H7 (cell line): ENCODE measurements at places on chromosomes 5 and 9.

- no peak for DNase-seq
Observed at GRCh38 chr5:94885931-94886330, 267.5 kb downstream of the SLF1 start.

GRCh38 chr5:153797484-153797883 is 241.2 kb downstream of the FAM114A2 start:
- no peak for DNase-seq

GRCh38 chr5:157602505-157602904 is 26.9 kb upstream of the ADAM19 start:
- no peak for DNase-seq

DNA sequence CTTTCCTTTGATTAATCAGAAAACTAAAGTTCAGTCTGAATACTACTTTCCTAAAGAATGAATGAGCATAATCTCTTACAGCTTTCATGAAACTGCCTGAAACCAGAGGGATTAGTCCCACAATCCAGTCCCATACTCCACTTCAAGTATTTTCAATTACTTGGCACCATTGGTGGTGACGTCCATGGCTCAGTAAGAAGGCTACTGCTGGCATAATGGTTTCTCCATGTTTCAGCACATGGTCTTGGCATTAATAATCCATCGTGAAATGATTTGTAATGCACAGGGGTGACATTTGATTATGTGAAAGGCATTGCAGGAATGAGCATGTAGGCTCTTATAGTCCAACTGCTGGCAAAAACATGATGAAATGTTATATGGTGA is 23.4 kb downstream of the LIX1 start:
- no peak for DNase-seq

DNA sequence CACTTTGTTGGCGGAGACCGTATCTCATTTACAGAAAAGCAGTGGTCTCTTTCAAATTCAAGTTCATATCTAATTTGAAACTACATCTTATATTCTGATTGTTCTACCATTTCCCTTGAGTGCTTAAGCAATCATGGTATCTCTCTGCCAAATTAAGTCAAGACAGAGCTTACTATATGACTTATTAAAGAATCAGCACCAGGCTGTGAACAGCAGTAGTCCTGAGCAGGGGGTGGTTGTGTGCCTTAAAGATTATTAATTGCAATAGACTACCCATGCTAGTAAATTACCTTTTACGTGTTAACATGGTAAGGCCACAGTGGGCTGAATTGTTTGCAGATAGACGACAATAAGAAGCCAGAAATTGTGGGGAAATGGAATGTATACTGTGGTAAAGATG is 21.5 kb downstream of the SNCAIP start:
- no peak for DNase-seq

- no peak for DNase-seq
Observed at GRCh38 chr5:133116601-133117000, 64.8 kb downstream of the HSPA4 start.

DNA sequence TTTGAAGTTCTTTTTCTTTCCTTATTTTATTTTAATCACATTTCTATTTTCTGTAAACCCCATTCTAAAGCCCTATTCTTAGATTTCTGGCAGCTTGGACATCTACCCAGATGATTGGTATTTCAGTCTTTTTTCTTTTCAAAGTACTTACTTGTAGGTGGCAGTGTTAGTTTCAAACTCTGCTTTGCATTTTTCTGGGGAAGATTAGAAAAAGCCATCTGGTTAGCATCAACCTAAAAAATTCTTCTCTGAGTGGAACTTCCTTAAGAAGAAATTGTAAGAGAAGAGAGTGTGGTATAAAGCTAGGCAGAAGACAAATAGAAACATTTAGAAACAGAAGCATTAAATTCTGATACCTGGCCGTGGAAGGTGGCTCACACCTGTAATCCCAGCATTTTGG is 17.2 kb upstream of the TENT2 start:
- DNase-seq: no peak

- DNase-seq: no peak
Observed at GRCh38 chr9:135655317-135655716, 7.8 kb upstream of the LCN9 start.

GRCh38 chr5:151449839-151450238 is 2.4 kb downstream of the SLC36A1 start:
- DNase-seq: no peak

DNA sequence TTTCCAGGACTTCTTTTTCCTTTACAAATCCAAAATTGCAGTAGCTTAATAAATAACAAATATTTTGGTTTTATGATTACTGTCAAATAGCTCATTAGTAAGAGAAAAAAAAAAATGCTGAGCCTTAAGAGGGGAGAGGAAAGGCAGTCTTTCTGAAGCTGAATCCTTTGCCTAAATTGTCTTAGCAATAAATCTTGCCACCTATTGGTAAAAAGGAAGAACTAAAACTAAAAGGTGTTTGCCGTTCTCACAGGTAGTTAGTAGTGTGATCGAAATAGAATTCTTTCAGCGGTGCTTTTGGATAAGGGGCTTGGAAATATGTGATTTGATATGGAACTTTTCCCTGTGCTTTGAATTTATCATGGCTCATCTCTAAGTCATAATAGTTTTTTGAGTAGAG is 31.2 kb downstream of the PIK3R1 start:
- peak; percentile 43 for DNase-seq

DNA sequence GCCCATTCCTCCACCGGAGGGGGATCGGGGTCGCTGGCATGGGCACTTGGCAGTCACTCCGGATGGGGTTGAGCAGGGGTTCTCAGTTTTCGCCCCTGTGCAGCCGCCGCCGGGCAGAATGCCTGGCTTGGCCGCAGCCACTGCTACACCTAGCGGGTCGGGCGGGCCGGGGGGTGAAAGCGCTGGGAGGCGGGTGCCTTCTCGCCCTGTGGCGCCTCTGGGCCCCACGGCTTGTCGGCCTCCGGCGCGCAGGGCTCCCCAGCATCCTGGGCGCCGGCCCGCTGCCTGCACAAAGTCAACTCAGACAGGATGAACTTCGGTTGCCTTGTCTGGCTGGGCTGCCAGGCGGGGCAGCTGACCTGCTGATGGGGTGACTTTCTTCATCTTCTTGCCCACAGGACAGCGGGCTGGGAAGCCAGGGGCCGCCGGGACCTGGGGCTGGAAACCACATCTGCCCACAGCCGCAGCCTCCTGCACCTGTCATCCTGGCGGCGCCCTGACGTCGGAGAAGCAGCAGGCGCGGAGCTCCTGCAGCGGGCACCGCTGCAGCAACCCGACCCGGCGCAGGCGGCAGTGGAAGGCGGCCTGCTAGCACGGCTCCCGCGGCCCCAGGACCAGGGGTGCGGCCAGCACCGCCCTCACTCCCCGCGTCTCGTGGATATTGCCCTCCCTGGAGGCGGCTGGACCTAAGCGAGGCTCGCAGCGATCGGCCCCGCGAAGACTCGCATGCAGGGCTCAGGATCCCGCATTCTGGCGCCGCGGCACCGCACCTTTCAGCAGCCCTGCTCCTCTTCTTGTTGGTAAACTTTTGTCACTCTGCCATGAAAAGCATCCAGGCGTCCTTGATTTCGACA is 1.3 kb upstream of the ANKRD18A start:
- DNase-seq: peak; percentile 65

DNA sequence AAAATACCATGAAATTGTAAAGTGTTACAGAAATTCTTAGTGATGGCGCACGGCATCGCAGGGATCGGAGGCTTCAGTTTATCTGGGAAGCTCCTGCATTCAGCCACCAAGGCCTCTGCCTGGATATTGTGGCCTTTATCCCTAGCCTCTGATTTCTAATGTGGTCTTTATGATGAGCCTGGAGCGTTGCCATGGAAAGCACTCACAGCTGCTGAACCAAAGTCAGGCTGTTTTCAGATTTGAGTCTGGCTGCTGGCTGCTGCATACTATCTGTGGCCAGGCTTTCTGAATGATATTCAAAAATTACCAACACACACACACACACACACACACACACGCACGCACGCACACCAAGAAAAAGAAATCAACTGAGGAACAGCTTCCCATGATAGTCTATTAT is 101.1 kb upstream of the ZNF366 start:
- no peak for DNase-seq

DNA sequence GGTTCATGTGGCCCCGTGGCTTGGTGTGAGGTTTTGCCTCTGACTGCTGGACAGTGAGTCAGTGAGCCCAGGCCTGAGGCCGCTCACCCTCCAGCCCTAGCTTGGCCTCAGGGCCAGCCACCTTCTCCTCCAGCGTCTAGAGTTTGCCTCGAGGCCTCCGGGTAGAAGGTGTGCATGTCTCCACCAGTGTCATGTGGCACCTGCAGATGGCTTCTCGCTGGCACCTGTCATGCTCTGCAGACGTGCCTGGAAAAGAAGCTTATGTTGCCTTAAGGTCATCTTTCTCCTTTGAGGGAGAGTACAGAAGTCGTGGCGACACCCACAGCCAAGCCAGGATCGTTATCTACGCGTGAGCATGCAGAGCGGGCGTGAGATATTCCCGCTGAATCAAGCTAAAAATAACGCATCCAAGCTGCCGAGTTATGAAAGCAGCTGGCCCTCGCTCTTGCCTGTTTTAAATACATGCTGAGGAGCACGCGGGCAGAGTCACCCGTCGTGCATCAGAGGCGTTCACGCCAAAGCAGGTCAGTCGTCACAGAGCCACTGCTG is 79.7 kb upstream of the FCN2 start:
- DNase-seq: no peak

GRCh38 chr9:135221951-135222631 is 134.6 kb downstream of the OLFM1 start:
- peak; percentile 92 for DNase-seq

- no peak for DNase-seq
Observed at GRCh38 chr5:126335886-126336285, 87.3 kb upstream of the GRAMD2B start.

DNA sequence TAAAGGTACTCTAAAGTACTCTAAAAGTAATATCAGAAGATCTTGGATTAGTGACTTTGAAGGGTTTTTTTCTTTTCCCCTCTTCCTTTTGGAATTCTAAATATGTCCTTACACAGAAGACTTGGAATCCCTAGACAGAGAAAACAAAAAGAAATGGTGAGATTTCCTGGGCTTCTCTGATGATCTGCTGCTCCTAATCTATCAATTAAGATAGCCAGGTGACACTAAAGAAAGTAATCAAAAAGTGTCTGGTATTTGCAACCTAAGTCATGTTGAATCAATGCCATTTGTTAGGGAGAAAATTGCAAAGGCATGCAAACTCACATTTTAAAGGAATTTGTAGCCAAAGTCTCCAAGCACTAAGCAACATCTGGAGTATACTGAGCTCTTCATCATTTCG is 29.5 kb upstream of the MYO10 start:
- DNase-seq: no peak

DNA sequence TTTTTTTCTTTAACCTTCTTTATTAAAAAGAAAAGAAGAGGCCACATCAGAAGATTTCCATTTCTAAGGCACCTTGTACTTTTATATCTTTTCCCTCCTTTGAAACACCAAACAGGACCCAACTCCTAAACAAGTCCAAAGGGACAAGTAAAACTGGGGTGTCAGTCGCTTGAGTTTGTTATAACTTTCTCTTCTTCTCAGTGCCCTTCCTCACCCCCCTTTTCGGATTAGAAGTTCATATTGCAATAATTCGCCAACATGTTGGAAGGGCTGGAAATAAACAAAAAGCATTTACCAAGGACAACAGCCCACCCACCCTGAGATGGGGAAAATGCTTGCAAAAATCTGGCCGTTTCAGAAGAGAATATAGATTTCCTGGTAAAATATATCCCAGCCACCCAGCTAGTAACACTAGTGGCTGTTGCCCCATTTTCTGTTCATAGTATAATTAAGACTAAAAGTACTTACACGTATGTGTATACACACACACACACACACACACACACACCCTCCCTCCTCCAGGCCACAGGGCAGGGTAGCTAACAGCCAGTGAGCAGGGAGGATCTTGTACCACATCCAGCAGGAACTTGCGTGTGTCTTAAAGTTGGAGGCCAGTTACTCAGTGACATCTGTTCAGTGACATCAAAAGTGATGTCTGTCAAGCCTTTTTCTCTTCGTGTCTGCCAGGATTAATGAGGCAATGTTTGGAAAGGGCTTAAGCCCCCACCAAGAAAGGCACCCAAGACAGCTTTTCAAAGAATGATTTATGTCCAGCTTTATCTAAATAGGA is 149.1 kb upstream of the KLF4 start:
- no peak for DNase-seq
